HT1080 (cell line): ENCODE measurements at places on chromosomes 12 and 14. TPM values are rescaled to one million over a fixed set of nuclear protein-coding genes. Genes with fewer than 3 reads are reported as not detected.

DNA sequence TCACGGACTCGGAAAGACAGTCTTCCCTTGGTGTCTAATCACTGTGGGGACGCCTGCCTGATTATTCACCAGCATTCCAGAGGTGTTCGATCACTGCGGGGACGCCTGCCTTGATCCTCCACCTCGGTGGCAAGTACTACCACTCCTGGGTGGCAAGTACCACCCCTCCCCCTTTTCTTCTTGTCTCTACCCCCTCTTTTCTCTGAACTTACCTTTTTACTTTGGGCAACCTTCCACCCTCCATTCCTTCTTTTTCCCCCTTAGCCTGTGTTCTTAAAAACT, 12.0 kb upstream of the LGMN start:
- DNase-seq: no peak

- peak; percentile 28 for DNase-seq
These were observed 60.4 kb upstream of the FBRSL1 start for GRCh38 chr12:132429602-132429945.

GRCh38 chr12:76545486-76545885, 14.1 kb downstream of the OSBPL8 start:
- no peak for DNase-seq

DNA sequence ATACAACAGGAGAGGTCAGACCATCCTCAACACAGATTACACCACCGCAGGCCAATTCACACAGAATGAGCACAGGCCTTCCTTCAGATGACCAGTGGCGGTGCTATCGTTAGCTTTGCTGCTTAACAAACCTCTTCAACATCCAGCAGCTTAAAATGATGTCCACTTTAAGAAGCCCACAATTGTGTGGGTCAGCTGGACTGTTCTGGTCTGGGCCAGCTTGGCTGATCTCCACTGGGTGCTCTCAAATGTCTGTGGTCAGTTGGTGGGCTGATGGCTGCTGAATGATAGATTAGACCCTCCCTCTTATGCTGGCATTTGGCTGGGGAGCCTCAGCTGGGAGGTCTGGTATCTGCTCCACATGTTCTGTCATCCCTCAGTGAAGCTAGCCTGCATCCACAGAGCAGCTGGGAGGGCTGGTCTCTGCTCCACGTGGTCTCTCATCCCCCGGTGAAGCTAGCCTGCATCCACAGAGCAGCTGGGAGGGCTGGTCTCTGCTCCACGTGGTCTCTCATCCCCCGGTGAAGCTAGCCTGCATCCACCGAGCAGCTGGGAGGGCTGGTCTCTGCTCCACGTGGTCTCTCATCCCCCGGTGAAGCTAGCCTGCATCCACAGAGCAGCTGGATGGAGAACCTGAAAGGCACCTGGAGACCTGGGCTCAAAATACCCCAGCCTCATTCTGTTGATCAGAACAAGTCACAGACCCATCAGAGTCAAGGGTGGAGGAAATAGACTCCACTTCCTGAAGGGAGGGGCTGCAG, 203.6 kb upstream of the DIO3 start:
- no peak for DNase-seq

DNA sequence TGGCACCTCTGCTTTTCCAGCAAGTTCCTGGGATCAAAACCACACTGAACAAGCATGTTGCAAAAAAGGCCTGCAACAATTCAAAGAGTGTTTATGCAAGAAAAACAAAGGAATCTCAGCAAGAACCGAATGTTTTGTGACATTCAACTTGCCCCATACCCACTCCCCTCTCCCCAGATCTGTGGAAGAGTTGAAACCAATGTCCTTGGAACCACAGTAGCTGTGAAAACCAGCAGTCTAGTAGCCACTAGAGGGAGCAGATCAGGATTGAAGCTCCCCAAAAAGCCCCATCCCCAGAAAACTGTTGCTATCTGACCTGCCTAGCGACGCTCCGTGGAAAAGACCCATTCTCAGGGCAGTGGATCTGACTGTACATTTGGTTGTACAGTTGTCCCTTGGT, 27.1 kb downstream of the PRKAB1 start:
- no peak for DNase-seq

Gene CTDSP2
- total RNA-seq: 30.3 and 43.3 TPM in 2 replicates

DNA sequence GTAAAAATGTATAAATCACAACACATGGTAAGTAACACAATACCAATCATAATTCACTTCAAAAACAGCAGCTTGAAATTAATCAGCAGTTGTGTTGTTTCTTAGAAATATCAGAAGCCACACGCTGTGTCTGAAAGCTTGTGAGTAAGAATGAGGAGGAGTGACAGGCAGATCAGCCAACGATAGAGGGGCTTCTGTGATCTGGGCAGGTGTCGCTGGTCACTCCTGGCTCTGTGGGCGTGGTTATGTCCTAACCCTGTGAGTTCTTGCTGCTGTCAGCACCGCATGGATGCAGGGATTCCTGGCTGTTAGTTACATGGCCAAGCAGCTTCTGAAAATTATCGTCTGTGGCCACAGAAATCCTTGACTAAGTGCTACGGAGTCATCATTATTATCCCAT, 123.4 kb downstream of the SLC25A47 start:
- DNase-seq: no peak
